ENCODE measurements at places on chromosomes 4 and X.

DNA sequence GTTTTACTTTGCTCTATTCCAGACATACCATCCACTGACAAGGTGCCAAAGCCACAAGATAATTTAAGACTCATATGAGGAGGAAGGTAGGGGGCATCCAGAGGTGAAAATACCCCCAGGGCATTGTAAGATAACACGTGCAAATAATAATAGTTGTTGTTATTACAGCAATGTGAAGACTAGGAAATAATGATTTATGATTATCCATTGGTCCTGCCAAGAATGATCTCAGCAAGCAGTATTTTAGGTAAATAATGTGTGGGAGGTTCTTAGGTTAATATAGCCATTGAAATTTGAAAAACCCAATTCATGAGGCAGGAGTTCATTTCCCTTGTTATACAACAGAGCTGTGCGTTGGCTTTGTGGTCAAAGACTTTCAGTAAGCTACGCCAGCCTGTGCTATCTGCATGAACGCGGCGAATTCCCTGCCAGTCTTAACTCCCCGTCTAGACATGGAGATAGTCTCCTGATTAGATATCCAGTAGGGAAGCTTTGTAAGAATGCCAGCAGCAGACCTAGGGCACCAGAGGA, 47.2 kb upstream of the MXRA5 start:
- DNase-seq = peak; percentile 17

DNA sequence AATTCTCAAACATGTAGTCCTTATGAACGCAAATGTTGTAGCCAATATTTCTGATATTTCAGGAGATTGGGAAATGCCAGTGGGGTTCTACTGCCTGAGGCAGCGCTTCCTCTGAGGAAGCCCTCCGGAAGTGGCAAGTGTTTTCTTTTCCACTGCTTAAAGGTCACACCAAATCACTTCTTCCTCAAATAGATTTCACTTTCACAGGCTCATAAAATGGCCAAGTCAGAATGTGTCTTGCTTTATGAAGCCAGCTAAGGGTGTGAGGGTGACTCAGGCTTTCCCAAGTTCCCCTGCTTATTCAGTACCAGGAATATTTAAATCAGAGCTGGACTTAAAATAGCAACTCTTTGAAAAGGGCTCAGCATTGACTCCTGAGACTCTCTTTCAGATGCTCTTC, 514.2 kb upstream of the DIPK2B start:
- peak; percentile 70 for DNase-seq

- DNase-seq = peak; percentile 16
These were observed 81.6 kb downstream of the DTHD1 start for GRCh38 chr4:36363024-36363423.

- no peak for DNase-seq
These were observed 413 bp downstream of the PDK3 start for GRCh38 chrX:24465532-24465865.

DNA sequence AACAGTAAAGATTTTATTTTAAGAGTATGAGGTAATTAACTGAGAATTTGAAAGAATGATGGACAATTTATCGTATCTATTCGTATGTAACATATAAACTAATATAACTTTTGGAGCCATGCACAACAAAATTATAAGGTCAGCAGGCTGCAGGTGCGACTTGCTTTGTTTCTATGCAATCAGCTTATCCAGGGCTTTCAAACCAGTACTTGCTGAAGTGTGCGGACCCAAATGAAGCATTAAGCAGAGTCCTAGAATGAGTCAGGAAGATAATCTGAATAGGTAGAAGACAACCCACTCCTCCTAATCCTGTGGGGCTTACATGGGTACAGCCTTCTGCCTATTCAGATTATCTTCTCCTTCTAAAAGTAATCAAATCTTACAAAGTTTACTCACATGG, 2.1 kb downstream of the NSD2 start:
- DNase-seq = no peak

- DNase-seq = peak; percentile 38
These were observed 27.5 kb upstream of the PLS3 start for GRCh38 chrX:115533485-115533884.

Measured in fibroblast of skin of back (primary cell).